Activated T-helper 1 cell treated with anti-CD3 and anti-CD28 coated beads, Interleukin-2, amount 50 U/mL, for 16 hours (primary cell): ENCODE measurements at places on chromosomes 1 and 21.
A peak's percentile ranks its signal among the peaks of the same experiment; 100 is the strongest.

DNA sequence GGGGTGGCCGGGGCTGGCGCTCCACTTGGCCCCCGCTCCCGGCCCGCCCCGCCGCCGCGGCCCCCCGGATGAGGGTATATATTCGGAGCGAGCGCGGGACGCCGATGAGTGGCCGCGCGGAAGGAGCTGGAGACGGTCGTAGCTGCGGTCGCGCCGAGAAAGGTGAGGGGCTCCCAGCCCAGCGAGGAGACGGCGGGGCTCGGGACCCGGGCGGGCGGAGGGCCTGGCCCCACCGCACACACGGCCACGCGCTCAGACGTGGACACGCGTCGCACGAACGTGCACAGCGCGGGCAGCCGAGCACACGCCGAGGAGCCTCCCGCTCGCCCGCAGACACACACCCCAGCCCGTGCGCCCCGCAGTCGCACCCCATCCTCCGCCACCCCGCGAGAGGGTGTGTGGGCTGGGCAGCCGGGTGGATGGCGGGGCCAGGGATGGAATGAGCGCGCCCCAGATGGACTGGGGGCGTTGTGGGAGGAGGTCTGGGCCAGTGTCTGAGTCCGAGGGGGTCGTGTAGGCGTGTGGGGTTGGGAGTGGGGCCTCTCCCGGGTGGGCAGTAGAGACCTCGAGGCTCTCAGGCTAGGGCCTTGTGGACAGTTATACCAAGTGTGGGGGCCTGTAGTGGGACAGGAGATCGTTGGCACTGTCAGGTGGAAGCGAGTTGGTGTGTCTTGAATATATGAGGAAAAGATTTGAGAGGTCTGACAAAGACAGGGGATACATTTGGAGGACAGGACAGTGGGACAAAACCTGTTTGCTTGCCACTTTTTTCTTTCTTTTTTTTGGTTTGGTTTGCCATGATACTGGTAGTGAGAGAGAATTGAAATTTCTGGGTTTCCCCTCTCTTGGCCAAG, at the start of gene UAP1:
UAP1 (plus strand) TSS at position 107 of the 854 bp plus-strand sequence. CDS start 4,347 bp downstream, outside the sequence.
- DNase-seq, result no peak

- DNase-seq, result no peak
These were observed 64.9 kb upstream of the F3 start for GRCh38 chr1:94606471-94606870.

GRCh38 chr1:35442734-35443133, 114.5 kb downstream of the KIAA0319L start:
- no peak for DNase-seq

GRCh38 chr1:168794057-168794456, 65.1 kb upstream of the DPT start:
- no peak for DNase-seq

GRCh38 chr1:113929750-113930498, 800 bp downstream of the HIPK1 start:
- DNase-seq, result peak; percentile 24

DNA sequence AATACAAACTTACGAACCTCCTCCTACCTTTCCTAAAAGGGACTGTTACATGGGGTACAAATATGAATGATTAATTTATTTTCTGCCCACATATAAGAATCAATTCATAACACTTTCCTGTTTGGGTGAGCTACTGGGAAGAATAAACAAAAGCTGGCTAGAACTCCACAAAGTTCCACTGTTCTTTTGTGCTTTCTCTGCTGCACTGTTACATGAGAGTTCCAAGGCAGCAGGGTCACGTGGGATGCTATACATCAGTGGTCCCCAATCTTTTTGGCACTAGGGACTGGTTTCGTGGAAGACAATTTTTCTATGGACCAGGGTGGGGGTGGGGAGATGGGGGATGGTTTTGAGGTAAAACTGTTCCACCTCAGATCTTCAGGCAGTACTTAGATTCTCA, 2.2 kb upstream of the ANGPTL7 start:
- no peak for DNase-seq

DNA sequence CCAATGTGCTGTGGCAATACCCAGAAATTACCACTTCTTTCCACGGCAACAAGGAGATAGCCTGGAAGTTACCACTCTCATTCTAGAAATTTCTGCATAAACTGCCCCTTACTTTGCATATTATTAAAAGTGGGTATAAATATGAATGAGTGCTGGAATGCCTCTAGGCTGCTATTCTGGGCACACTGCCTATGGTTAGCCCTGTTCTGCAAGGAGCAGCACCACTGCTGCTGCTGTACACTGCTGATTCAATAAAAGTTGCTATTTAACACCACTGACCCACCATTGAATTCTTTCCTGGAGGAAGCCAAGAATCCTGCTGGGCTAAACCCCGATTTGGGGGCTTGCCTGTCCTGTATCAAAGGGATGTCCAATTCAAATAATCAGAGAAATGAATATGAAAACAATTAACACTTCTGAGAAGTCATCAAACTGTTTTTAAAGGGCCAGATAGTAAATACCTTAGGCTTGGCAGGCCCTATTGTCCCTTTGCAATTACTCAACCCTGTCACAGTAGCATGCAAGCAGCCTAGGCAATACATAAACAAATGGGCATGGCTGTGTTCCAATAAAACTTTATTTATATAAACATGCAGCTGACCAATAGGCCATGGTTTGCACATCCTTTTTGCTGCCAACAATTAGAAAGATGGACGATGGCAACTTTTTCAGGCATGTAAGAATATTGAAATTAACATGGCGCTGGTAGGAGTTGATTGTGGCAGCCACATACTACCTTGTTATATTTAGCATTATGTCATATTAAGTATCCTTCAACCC, 369.4 kb upstream of the B3GALT2 start:
- DNase-seq, result no peak

DNA sequence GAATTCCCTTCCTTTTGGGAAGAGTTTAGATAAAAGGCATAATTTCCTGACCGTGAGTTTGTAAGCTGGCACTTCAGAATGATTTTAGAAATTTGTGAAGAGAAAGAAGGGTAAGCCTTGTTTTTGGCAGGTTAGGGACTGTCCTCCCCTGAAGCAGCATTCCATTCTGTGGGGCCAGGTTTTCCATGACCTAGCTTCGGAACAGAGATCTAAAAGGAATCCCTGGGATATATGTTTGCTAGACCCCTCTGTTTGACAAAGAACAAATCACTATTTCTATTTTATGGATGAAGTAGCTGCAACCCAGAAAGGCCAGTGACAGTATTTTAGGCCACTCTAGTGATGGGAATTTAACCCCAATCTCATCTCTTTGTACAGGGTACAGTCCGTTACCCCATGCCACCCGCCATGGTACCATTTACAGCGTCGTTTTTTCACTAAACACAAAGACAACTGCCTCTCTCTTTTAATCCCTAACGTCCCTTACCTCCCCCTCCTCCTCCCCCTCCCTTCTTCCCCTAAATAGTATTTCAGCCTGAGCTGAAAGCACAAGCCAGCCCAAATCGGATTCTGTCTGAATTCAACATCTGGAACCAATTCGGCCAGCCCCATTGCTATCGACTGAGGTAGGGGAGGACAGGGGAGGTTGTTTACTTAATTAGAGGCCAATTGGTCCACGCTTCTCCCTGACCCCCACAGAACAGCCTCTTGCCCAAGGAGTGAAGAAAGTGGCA, 23.4 kb upstream of the IKBKE start:
- DNase-seq, result no peak

DNA sequence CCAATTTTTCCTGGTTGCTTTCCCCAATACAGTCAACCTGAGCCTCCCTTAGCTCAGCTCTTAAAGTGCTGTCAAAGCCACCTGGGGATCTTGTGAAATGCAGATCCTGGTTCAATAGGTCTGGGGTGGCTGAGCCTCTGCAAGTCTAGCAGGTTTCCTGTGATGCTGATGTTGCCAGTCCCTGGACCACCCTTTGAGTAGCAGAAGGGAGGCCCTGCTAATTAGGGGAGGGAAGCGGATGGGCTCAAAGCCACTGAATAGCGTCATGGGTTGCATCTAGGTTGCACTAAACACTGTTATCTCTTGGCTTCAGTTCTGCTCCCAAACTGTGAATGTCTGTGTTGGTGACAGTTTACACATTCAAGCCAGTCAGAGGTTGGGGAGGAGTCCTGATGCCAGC, 127.2 kb downstream of the KAZN start:
- no peak for DNase-seq

GRCh38 chr1:206834711-206835110, 30.7 kb upstream of the IL20 start:
- DNase-seq, result no peak

- no peak for DNase-seq
These were observed 23.7 kb downstream of the HTR1D start for GRCh38 chr1:23193391-23194118.

GRCh38 chr1:6962996-6963911, 178.0 kb downstream of the CAMTA1 start:
- DNase-seq, result no peak
